Astrocyte of the hippocampus (primary cell): ENCODE measurements at places on chromosomes 3 and 15.
A peak's percentile ranks its signal among the peaks of the same experiment; 100 is the strongest.

DNA sequence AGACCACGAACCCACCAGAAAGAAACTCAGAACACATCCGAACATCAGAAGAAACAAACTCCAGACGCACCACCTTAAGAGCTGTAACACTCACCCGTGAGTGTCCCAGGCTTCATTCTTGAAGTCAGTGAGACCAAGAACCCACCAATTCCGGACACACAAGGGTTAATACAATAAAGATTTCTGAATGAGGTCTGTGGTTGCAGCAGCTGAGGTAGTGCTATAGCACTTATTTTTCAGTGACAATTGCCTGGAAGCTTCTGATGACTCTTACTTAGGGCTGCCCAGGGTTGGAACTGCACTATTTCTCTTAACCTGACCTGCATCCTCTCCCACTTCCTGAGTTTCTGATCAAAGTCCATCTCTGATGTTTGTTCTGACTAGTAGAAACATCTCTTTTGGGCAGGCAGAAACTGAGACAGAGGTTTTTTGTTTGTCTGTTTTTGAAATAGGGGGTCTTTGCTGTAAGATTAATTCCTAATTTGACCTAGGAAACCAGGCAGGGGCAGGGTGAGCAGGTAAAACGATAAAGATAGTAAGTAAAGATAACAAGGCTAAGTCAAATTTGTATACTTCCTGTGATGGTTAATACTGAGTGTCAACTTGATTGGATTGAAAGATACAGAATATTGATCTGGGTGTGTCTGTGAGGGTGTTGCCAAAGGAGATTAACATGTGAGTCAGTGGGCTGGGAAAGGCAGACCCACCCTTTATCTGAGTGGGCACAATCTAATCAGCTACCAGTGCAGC lies 169.1 kb downstream of the GAP43 start:
- DNase-seq, result peak; percentile 59

- DNase-seq, result no peak
Observed at GRCh38 chr3:165827883-165828282, 9.3 kb downstream of the BCHE start.

GRCh38 chr15:58433597-58434333 lies 2.0 kb downstream of the LIPC start:
- peak; percentile 41 for DNase-seq

DNA sequence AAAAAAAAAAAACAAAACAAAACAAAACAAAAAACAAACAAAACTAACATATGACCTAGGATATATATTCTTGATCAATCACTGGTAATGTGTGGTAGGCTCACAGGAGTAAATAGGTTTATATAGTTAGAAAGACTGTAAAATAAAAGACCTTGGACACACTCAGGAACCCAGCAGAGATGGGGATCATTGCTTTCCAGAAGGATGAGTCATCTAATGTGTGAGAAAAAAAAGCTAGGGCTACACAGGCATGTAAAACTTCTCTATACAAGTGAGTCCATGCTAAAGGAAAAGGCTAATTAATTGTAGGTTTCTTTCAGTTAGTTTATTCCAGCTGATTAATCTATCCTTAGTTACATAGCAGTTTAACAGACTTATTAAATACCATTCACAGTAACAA lies 710.3 kb upstream of the ARPP21 start:
- DNase-seq, result peak; percentile 46

- peak; percentile 83 for DNase-seq
Observed at GRCh38 chr3:49199239-49199899, 28.0 kb downstream of the KLHDC8B start.

GRCh38 chr3:5271372-5271683 lies 83.8 kb downstream of the EDEM1 start:
- DNase-seq, result no peak

GRCh38 chr3:119812491-119813058 lies 30.7 kb downstream of the NR1I2 start:
- DNase-seq, result no peak

DNA sequence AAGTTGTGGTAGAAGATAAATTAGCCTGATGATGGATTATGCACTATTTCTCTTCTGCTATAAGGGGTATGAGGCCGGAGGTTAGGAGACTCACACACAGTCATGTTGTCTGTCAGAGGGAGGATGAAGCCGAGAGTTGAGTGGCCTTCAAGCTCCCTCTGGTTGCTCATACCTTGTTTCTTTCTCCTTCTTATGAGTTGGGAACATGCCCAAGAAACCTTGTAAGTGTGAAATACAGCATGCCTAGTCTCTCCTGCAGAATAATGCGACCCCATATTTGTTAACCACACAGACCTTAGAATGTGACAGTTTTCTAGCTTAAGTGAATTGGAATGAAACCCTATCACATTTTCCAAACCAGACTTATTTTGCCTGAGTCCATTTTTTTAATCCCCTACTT lies 366.7 kb downstream of the PTPRG start:
- peak; percentile 77 for DNase-seq

DNA sequence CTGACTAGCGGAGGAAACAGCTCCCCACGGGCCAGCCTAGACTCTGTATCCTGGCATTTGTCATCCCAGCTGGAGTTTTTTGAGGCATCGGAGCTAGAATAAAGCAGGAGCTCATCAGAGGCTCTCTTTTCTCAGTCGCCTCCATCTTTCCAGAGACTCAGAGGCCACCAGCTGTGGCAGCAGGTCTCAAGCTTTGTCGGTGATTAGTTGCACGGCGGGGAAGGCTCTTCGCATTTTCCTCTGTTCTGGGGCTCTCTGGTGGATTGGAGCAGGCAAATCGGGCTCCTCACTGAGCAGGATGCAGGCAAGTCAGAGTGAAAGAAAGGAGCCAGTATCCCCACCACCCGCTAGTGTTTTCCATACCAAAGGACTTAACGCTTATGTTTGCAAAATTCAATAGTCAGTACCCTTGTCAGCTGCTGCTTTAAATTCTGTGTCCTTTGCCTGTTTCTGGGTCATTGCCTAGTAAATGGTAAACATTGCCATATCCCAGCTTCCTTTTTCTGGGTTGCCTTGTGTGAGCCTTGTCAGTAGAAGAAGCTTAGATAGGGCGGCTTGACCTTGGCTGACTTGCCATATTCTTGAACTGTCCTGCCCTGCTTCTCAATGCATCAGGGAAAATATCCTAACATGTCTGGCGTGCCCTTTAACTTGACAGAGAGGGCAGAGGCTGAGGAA lies 127.1 kb downstream of the PTPRG start:
- no peak for DNase-seq

DNA sequence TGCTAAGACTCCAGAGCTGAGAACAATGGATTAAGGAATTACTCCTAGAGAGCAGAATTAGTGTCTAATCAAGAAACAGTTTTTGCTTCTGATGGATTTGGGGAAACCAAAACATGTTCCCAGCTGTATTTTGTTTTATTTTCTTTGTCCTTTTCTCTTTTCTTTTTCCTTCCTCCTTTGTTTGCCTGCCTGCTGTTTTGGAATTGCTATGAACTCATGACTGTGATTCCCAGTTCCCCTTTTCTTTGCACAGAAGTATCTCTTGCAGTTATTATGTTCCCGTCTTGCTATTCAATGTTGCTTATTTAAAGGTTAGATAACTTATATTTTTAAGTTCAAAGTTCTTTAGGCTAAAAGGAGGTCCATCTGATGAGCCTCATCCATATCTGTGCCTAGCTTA lies 77.0 kb upstream of the GBE1 start:
- DNase-seq, result no peak

DNA sequence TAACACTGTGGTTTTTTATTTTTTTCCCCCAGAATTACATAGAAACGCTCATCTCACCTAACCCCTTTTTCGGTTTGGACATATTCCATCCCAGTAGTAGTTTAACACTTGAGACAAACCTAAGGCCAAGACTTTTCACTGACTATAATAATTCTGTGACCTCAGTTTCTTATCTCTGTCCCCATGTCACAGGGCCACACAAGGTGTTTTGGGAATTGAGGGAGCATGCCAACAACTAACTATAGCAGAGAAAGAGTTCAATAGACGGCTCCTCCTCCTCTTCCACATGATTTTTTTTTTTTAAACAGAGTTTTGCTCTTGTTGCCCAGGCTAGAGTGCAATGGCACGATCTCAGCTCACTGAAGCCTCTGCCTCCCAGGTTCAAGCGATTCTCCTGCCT lies 27.4 kb upstream of the GHSR start:
- DNase-seq, result no peak

DNA sequence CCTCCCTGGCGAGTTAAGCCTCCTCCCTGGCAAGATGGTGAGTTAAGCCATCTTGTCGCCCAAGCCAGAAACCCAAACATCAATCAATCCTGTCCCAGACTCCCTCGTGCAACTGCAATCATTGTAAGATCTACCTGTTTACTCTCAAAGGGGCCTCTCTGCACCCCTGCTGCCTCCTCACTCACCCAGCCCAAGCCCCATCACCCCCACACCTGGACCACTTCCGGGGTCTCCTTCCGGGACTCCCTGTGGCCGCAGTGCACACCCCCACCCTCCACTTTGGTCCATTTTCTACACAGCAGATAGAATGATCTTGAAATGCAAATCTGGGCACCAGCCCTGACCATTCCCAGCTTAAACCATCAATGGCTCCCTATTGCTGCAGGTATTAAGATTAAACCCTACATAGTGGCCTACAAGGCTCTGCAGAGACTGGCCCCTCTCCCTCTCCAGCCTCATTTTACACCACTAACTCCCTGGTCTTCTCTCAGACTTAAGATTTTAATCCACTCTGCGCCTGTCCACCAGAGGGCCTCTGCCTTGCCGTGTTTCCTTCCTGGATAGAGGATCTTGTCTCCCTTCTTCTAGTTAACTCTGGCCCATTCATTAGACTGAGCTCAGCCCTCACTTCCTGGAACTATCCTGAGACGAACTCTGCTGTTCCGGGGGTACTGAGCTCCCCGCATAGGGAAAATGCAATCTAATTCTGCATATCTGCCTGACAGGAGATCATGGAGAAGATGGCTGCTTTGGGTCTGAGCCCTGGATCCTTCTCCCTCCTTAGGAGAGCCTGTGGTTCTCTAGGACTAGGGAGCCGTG lies 41.9 kb upstream of the SLC6A1 start:
- peak; percentile 55 for DNase-seq

DNA sequence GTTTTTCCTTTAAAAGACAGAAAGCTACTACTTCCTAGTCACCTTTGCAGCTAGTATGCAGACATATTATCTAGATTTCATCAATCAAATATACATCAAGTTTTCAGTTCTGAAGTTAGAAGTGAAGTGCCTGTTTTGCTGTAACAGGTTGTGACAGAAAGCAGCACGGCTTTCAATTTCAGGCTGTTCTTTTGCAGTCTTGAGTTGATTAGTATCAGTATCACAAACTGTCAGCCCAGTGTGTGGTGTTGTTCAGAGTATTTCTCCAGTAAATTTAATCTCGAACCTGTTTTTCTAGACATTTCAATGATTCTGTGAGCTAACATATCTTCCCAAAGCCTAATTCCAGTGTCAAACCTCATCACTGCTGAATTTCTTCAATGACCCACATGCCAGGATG lies 1050.8 kb downstream of the DIPK2A start:
- no peak for DNase-seq

GRCh38 chr15:57796146-57796545 lies 89.6 kb downstream of the POLR2M start:
- no peak for DNase-seq

GRCh38 chr3:102885289-102885688 lies 450.5 kb downstream of the ZPLD1 start:
- no peak for DNase-seq
